ENCODE measurements at places on chromosomes 2 and 18. TPM values are rescaled to one million over a fixed set of nuclear protein-coding genes. Genes with fewer than 3 reads are reported as not detected.

Gene FAP
- 24.6 TPM for total RNA-seq

Gene CXCR1
- 1.9 TPM for total RNA-seq

- no peak for DNase-seq
Observed at GRCh38 chr18:55105873-55106272, 146.6 kb upstream of the CCDC68 start.

GRCh38 chr2:46984642-46985476, 69.3 kb upstream of the MCFD2 start:
- no peak for DNase-seq

Gene PLEKHB2
- 66.0 TPM for total RNA-seq
